ENCODE measurements at places on chromosomes 1 and 21. TPM values are rescaled to one million over a fixed set of nuclear protein-coding genes. Genes with fewer than 3 reads are reported as not detected.

The SPRR4 gene
- not detected for total RNA-seq

DNA sequence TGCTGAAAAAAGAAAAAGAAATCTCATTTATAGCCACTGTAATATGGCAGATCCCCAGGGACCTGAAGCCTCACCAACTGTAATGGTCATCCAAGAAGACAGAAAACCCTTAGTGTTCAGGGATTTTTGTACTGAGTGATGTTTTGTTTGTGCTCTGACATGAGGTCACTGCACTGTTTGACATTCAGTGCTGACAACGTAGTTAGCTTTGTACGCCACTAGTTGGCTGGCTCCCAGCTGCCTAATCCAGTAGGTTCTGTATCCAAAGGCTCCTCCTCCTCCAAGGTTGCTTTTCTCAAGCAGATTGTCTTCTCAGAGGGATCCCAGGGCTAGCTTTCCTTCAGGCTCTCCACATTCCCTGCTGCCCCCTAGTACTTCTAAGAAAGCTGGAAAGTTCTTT lies 9.5 kb upstream of the YRDC start:
- DNase-seq, result no peak

GRCh38 chr1:178939338-178940067 lies 68.6 kb upstream of the ANGPTL1 start:
- DNase-seq, result peak; percentile 11

DNA sequence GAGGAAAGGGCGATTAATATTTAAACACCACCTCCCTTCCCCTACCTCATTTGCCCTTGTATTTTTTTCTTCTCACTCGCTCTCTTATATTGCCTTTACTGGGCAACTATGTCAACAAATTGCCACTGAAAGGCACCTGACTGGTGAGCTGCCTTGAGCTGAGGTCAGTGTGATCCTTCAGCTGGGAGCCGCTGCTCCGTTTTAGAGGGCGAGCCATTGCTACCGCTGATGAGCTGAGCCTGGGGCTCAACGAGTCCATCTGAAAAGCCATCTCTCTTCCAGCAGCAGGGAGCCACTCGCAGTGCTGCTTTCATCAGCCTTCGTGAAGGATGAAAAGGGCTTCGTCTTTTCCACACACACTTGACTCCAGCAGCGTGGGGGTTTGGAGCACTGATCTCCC lies 108.0 kb upstream of the KIF26B start:
- DNase-seq, result no peak

DNA sequence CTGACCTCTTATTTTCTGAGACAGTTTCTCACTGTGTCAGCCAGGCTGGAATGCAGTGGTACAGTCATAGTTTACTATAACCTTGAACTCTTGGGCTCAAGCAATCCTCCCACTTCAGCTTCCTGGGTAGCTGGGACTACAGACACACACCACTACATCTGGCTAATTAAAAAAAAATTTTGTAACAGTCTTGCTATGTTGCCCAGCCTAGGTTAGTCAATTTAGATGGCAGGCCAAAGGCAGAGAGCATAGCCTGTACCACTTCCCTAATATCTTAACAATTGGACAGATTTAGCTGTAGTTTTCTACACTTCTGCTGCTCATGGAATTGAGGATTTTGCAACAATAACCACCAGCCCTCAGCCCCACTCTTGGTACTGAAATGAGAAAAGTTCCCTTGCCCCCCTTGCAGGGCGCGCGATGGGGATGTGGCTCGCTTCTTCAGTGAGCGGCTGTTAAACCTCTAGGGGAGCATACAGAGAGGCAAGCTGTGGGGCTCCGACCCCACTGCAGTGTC lies 34.9 kb upstream of the PTGFRN start:
- DNase-seq, result peak; percentile 73

GRCh38 chr1:93615582-93616150 lies 66.0 kb downstream of the BCAR3 start:
- peak; percentile 94 for DNase-seq

The OR10R2 gene
- not detected for total RNA-seq

The AQP10 gene
- not detected for total RNA-seq

Measured in M059J (cell line).